ELF-1 (cell line): ENCODE measurements at places on chromosomes 16 and 17.
A peak's percentile ranks its signal among the peaks of the same experiment; 100 is the strongest.

DNA sequence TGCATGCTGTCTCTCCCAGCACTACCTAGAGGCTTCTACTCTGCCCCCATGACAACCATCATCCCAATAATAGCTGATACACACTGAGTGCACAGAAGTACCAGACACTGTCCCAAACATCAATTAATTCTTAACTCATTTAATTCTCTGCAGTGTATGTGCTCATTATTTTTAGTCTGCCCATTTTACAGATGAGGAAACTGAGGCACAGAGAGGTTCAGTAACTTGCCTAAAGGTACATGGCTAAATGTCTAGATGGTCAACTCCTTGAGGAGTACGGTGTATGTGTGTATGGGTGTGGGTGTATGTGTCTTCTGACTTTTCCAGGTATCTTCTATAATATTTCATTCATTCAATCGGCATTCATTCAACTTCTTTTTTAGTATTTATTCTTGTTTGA is 407.9 kb downstream of the SOX9 start:
- no peak for DNase-seq

DNA sequence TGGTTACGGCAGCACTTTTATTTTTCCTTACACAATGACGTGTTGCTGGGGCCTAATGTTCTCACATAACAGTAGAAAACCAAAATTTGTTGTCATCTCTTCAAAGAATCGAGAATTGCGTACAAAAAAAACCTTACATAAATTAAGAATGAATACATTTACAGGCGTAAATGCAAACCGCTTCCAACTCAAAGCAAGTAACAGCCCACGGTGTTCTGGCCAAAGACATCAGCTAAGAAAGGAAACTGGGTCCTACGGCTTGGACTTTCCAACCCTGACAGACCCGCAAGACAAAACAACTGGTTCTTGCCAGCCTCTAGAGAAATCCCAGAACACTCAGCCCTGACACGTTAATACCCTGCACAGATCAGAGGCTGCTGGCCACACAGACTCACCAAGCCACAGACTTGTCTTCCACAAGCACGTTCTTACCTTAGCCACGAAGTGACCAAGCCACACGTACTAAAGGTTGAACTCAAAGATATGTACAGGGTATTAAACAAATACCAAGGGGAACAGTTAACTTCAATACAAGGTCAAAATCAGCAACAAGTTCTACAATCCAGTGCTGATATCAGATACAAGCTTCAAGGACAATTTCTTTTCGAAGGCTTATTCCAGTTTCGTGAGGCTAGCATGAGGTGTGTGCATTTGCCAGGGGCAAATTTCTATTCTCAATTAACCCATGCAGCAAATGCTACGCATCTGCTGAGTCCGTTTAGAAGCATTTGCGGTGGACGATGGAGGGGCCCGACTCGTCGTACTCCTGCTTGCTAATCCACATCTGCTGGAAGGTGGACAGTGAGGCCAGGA is 2.4 kb downstream of the ACTG1 start:
- DNase-seq: no peak

- DNase-seq: peak; percentile 77
Measured at GRCh38 chr17:42287977-42288802, at the start of gene STAT5A. TSS of gene STAT5A (plus strand) at chr17:42288498. CDS start at chr17:42289412, 914 bp downstream.

DNA sequence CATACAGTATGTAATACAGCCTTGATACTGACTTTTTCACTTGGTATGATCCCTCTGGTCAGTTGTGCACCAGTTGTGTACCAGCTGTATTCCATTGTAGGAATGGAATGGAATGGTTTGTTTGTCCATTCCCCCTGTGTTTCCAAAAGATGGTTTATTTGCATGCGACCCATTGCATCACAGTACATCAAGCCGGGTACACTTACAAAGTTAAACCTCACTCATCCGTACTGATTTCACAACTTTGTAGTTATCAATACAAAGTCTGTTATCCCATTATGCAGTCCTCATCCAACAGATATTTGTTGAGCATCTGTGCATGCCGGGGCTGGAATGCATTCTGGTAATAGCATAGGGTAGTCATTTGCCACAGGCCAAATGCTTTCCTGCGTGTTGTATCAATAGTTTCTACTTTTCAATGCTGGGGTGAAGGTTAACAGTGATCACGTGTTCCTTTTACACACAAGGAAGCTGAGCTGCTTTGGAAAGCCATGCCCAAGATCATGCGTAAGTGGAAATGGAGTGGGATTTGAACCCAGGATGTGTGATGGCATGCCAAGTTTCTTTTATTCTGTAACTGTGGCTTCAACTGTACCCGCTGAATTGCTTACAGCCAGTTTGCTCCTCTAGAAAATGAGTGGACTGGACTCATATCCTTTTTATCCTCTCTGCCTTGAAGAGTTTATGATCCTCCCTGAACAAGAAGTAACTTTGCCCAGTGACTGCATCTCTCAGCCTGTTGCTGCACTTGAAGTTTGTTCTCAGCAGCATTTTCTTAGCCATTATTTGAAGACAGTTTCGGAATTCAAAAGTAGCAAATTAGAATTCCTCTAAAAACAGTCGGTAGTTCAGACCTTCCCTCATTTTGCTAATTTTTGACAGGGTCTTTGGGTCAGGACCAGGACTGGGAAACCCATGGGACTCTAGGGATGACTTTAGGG is 228.5 kb downstream of the CCDC182 start:
- no peak for DNase-seq
